NCI-H226 (cell line): ENCODE measurements at places on chromosomes 2 and 18.

DNA sequence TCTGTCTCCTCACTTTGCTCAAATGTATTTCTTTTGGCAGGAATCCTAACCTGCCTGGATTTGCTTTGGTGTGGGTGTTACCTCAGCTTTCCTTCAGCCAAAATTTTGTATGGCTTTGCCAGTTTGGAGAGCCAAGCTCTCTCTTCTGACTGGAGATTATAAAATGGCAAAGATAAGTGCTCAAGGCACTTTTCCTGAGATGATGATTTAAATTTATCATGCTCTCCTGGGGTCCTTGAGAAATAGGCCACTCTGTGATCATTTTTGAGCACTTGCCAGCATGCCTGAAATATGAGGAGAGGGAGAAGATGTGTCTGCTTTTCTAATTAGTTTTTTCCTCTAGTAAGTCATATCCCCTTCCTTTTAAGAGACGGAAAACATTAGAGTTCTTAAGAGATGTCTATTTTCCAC is 683.0 kb downstream of the SLC4A3 start:
- DNase-seq, result peak; percentile 56

GRCh38 chr2:237977380-237977779 is 10.6 kb downstream of the UBE2F start:
- DNase-seq, result no peak

DNA sequence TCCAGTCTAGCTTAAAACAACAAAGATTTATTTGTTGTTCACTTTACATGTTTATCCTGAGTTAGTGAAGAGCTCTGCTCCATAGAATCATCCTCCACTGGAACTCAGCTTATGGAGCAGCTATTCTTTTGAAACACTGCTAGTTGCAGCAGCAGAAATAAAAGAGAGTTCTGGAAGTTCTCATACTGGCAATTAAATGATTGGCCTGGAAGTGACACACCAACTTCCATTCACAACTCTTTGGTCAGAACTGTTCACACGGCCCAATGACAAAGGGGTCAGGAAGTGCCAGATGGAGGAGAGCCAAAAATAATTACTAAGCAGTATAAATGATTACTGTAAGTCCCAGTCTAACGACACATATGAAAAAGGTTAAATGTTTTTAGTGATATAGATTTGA is 39.1 kb downstream of the FBXO11 start:
- DNase-seq, result no peak

GRCh38 chr2:29155578-29155977 is 40.4 kb downstream of the CLIP4 start:
- DNase-seq, result no peak

GRCh38 chr2:219916281-219916680 is 288.9 kb downstream of the SLC4A3 start:
- DNase-seq, result no peak

GRCh38 chr2:238589591-238590460 is 163.1 kb downstream of the ASB1 start:
- DNase-seq, result no peak

DNA sequence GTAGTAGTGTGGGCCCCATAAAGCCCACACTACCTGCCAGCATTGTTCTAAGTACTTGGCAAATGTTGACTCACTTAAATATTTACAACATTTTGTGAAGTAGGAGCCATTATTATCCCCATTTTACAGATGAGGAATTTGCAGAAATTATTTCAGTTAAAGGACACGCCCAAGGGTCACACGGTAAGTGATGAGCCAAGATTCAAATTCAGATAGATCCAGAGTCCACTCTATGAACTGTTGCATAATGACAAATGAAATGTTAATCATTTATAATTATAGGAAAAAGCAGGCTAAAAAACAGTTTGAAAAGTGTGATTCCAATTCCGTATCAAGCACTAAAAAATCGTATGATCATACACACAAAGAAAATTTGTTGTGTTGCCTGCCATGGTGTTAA is 108.4 kb downstream of the MDH1 start:
- no peak for DNase-seq

DNA sequence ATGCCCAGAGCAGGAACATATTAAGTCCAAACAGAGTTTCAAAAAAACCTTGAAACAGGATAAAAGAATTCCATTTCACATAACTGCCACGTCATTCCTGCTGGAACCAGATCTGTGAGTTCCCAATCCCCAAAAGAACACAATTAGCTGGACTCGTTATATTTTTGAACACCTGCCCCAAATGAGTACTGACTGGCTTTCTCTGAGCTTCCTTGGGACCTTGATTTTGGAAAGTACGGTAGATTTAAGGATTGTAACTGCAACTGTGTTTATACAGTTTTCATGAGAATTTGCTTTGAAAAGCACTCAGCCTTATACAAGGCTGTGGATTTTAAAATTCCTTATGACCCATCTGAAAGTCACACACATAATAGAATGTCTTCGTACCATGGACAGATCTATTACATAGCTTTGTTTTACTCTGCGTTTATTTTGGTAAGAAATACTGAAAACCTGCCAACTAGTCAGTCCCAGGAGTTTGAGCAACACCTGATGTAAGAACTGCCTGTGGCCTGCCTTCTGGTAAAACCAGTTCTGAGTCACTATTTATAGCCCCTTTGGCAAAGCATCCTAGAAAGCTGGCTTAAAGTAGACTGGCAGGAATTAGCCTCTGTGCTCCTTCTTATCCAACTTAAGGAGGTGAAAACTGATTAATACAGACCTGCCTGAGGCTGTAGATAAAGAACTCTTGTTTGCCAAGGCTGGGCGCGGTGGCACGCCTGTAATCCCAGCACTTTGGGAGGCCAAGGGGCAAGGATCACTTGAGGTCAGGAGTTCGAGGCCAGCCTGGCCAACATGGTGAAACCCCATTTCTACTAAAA is 48.1 kb downstream of the MERTK start:
- DNase-seq, result peak; percentile 96

DNA sequence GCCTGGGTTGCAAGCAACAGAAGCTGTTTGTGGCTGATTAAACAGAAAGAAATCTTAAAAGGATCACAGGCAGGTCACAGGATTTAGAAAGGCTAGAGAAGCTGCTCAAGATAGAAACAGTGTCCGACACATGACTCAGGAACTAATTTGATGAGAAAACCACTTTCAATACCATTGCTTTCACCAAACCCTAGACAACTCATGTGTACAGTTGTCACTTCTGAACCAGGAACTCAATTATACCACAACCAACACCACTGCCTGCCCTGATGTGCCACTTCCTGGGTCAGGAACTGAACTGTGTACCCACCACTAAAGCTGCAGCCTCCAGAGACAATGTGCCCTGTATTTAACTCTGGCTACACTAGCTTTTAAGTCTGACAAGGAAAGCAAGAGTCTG is 56.0 kb downstream of the TMEM247 start:
- DNase-seq, result no peak

- no peak for DNase-seq
Observed at GRCh38 chr18:54801374-54801773, 26.9 kb upstream of the RAB27B start.

DNA sequence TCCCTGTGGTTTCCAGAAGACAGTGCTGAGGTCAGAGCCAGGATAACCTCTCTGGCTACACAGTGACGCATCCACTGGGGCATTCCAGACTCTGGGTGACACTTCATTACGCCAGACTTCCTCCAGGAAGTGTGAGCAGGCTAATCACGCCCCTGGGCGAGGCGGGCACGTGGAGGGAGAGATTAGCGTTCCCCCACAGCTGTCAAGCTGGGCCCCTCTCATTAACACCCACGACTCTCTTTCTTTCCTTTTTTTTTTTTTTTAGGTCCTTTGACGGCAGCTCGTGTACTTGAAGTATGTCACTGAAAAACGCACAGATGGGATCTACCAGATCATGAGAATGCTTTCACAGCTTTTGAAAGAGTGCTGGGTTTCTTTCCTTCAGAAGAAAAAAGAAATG is 274.6 kb downstream of the AFF3 start:
- DNase-seq, result peak; percentile 61

DNA sequence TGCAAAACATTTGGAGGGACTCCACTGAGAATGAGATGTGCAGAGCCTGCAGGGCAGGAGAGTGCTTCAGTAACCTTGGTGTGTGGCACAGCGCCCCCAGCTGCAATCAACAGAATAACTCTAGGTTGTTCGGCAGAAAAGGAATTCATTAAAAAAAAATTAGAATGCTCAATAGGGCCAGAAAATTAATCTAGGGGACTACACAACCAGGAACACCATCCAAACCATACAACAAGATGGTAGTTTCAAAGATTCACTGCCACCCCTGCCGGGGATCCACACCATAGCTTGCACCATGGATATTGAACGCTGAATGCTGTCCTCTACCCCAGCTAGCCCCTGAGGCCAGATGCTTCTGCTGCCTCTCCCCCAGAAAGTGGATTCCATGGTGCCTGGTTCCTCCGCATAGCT is 50.1 kb downstream of the THUMPD2 start:
- DNase-seq, result no peak

DNA sequence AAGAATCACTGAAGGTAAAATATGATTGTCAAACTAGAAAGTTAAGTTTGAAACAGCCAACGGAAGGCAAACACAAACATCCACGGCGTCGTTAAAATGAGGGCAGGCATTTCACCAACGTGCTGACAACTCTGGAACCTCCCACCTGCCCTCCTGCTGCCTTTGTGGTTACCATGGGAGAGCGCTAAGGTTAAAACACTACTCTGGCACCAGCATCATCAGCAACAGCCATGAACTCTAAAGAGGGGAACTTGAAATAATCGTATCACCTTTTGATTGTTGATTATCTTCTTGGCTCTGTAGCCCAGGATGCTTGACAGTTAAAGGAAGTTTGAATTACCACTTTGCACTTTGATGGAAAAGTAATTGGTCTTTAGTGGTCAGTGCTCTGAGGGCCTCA is 34.7 kb downstream of the CYB5A start:
- no peak for DNase-seq

DNA sequence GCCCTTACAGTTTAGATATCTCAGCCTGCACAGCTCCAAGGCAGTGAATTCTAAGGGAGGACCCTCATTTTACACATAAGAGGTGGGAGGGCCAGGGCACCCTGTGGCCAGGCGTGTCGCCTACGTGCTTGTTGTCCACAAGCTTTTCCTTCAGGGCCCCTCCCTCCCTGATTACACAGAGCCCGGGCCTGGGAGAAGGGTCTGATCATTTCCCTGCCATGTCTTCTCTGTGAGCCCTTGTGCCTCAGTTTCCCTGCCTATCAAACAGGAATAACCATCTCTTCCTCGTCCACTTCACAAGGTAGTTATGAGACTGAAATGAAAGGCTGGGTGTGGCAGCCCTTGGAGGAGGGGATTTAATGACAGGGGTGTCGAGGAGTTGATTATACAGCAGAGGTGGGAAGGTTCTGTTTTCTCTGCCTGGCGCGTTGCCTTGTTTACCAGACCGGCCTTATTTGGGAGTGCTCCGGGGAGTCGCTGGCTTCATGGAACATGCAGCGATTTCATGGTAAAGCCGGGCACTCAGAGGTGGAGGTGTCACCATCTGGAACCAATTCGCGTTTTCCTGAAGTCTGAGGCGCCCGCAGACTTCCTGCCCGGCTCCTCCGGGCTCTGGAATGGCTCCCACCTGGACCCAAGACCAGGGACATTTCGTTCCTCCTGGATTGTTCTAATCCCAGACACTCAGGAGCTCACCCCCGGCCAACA is 208.9 kb downstream of the KLHL29 start:
- no peak for DNase-seq

DNA sequence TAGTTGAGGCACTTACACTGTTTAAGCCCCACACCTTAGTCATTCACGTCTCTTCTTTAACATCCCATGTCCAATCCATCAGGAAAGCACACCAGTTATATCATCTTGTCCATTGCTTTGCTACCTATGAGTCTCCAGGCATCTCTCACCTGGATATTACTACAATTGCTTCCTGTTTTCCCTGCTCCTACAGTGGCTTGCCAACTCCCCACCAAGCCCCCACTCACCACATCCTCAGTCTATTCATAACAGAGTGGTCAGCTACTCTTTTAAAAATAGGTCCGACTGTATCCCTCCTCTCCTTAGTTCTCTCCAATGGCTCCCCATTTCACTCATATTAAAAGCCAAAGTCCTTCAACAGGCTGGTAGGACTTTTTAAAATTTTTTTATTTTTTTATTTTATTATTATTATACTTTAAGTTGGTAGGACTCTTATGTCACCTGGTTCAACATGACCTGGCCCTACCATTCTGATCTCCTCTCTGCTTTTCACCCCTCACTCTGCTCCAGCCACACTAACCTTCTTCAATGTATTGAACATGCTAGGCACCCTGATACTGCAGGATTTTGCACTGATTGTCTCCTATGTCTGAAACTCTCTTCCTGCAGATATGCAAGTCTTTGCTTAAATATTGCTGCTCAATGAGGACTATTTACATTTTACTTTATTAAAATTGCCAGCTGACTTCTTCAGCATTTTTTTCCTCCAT is 253.2 kb downstream of the CYRIA start:
- no peak for DNase-seq

- no peak for DNase-seq
Observed at GRCh38 chr18:78751664-78752063, 228.0 kb upstream of the SALL3 start.

DNA sequence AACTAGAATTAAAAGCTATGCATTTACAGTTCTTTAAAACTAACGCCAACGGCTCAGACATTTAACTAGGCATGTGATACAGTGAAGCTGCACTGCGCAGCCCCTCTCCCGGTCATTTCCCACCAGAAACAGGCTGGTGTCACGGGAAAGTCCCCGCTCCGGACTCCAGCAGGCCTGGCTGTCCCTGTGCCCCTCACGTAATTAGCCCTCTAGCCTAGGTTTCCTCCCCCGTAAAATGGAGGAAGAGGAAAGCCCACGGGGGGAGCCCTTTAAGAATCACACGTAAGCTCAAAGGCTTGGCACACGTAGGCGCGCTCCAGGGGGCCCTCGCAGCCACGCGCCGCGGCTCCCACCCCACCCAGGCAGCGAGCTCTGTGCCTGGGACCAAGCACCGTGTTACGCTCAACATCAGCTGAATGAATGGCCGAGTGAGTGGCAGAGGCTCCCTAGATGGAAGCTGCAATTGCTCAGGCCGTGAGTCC is 48.0 kb downstream of the KCNIP3 start:
- DNase-seq, result no peak

- peak; percentile 52 for DNase-seq
Observed at GRCh38 chr2:46836295-46837111, 79.1 kb downstream of the MCFD2 start.

GRCh38 chr2:10256515-10257031 is 46.1 kb upstream of the HPCAL1 start:
- DNase-seq, result no peak

DNA sequence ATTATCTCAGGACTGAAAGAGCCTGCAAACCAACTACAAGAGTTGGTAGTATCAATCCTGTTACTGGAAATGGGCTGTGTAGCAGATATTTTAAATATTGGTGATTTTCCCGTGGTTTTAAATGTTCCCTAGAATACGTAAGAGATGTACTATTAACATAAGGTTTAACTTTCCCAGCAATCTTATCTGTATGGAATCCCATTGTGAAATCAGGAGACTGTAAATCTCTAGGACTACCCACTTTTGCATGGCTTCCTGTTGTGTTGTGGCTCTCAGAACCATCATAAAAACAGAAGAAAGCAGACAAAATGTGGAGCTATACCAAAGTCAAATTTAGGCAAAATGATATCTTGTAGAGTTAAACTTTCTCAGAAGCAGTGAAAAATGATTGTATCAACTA is 641.5 kb upstream of the SETBP1 start:
- DNase-seq, result no peak
